T47D (cell line): ENCODE measurements at places on chromosomes 12 and 14.

DNA sequence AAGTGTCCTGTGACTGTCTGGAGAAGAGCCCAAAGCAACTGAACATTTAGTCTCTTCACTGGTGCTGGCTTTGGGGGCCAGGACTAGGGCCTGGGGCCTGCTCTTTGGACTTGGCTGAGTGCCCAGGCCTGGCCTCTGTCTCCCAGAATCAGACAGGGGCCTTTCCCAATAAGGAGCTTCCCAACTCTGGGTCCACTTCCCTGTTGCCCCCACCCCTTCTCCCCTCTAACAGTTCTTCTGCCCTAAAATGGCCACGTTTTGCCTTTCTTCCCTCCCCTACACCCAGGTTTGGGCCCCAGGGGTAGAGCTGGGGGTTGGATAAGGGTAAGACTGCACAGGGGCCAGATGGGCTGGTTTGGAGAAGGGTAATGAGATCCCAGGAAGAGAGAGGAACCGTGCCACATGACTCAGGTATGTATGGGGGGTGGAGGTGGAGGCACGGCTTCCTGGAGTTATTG lies 10.0 kb upstream of the ITGA5 start:
- no peak for DNase-seq

DNA sequence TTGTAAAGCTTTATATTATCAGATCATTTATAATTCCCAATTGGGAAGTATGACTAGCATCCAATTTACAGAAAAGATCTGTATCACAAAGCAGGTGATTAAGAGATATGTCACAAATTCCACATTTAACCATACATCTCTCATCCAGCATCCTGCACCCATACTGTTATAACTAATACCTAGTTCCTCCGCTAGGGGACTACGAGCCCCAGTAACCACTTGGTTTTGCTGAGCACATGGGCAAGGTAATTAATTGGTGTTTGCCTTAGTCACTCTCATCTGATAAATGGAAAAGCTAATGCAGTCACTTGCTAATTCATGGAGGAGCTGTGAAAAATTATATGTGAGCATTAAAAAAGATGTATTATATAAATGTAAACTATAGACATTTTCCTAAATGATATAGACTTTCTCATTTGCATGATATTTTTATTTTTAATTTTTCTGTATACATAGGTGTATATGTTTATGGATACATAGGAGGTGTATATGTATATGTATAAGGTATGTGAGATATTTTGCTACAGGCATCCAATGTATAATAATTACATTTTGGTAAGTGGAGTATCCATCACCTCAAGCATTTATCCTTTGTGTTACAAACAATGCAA lies 1031.8 kb downstream of the GALC start:
- peak; percentile 60 for DNase-seq

DNA sequence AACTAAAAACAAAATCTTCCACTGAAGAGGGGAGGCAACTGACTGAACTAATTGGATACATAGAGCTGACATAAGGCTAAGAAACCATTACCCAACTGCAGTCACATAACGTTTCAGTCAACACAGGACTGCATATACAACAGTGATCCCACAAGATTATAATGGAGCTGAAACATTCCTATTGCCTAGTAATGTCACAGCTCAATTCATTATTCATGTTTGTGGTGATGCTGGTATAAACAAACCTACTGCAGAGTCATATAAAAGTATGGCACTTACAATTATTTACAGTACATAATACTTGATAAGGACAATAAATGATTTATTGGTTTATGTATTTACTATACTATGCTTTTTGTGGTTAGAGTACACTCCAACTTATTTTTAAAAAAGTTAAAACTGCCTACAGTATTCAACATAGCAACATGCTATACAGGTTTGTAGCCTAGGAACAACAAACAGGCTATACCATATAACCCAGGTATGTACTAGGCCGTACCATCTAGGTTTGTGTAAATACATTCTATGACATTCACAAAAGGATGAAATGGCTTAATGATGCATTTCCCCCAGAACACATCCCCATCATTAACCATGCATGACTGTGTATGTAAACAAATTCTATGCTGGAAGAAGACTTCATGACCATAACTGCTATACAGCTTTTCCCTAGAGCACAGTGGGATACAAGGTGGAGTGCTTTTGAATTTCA lies 4.3 kb downstream of the NAP1L1 start:
- peak; percentile 13 for DNase-seq

- no peak for DNase-seq
Observed at GRCh38 chr14:22096514-22096895, 422.9 kb upstream of the OR4E1 start.

DNA sequence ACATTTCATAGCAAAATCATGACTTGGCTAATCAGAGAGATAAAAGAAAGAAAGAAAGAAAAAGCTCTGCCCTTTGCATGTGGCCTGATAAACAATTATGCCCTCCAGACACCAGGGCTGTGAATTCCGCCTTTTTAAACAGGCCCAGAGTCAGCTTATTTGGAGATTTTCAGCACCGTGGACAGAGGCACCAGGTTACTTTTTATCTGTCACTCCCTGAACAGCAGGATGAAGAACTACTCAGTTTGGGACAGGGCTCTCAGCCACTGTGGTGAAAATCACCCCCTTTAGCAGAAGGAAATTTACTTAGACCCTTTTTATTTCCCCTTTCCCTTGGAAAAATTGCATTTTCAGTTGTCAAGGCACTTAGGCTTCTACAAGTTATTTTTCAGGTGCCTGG lies 359.9 kb downstream of the NRXN3 start:
- DNase-seq: peak; percentile 74

DNA sequence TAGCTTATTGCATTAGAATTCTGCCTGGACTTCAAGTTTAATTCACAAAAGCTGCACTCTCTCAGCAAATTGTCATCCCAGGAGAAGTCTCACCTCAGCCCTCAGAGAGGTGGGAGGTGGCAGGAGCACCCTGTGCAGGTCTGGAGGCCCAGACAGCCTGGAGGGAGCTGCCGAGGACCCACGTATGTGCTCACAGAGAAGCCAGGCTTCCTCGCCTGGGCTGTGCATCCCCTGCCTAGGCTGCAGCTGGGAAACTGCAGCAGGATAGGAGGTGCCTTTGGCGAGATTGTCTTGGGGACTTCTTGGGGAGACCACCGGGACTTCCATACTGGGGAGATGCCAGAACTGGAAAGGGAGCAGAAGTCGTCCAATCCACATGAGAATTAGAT lies 8.8 kb downstream of the CPNE6 start:
- DNase-seq: no peak

DNA sequence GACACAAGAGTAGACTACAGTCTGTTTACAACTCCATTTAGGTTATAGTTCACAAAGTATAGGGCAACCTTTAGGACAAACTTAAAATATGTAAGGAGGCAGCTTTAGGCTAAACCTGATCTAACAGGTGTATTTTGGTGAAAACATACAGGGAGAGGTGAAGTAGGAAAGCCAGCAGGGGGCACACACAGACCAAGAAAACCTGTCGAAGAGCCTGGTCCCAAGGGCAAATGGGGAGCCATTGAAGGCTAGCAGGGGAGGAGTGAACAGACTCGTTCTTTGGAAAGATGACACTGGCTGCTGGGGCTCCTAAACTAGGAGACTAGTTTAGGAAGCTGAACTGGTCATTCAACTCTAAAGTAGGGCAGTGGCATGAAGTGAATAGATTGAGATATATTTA lies 138.8 kb upstream of the WSCD2 start:
- no peak for DNase-seq

GRCh38 chr12:112705037-112705632 lies 86.4 kb upstream of the RPH3A start:
- DNase-seq: no peak

DNA sequence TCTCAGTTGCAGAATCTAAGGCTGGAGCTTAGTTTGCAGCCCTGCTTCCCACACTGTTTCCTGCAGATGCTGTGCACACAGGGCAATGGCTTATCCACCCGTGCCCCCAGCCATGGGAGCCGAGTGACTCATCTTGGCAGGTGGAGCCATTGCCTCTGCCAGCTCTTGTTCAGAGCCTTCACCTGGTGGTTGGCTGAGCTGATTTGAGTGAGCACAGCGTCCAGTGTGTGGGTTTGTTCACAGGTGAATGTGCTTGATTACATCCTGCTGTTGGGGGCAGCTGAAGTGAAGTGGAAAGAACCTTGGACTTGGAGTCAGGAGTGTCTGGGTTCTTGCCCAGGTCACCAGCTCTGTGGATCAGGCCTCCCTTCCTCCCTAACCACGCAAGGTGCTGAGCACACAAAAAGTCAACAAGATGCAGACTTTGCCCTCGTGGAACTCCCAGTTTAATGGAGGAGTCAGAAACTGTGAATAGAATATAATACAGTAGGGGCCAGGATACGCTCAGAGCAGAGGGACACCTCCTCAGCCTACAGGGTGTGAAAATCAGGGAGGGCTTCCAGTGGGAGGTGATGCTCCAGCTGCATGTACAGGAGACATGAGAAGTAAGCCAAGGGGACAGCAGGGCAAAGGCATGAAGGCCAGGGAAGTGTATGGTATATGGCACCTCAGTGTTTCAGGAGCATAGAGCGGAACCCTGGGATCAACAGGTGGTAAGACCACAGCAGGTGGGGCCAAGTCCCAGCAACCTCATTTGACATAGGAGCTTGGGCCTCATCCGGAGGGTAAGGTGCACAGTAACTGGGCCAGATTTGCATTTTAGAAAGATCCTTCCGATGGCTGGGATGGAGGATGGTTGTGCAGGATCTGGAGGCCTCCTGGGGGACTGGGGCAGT lies 22.8 kb downstream of the JDP2 start:
- DNase-seq: peak; percentile 66

DNA sequence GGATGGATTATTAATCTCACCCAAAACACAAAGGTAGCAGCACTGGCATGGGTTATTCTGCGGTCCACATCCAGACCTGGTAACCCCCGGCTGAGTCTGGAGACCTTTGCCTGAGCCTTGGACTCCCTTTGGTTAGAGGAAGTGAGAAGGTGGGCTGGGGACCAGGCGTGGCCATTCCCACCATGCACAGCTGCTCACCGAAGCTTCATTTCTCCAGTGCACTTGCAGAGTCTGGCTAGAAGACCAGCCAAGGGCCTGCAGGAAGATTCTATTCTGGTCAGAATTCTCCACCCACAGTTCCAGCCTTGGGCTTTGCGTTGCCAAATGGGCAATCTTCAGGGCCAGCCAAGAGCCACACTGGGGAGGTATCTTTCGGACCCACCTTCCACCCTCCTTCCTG lies 73.0 kb downstream of the LGMN start:
- DNase-seq: no peak

DNA sequence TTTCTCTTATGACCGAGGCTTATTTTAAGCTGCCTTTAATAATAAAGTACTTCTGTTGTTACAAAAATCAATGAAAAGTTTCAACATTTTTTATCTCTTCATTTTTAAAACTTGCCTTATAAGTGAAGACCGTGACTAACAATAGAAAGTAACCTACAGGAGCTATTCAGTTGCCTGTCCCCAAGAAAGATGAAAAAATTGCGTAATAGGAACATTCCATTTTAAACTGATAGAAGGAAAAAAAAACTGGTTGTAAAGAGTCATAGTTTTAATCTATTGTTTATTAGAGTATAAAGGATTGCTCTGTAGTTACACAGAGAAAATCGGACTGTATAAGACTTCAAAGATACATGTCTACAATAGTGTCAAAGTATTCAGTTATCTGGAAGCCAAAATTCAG lies 83.3 kb downstream of the DAAM1 start:
- no peak for DNase-seq

- DNase-seq: no peak
Observed at GRCh38 chr12:8948701-8949341, 624 bp downstream of the M6PR start.

- DNase-seq: no peak
Observed at GRCh38 chr12:11868027-11868426, 202.7 kb upstream of the BCL2L14 start.

- no peak for DNase-seq
Observed at GRCh38 chr14:93821051-93821450, 32.8 kb upstream of the PRIMA1 start.

GRCh38 chr12:53325511-53326061 lies 4.2 kb upstream of the AAAS start:
- no peak for DNase-seq

DNA sequence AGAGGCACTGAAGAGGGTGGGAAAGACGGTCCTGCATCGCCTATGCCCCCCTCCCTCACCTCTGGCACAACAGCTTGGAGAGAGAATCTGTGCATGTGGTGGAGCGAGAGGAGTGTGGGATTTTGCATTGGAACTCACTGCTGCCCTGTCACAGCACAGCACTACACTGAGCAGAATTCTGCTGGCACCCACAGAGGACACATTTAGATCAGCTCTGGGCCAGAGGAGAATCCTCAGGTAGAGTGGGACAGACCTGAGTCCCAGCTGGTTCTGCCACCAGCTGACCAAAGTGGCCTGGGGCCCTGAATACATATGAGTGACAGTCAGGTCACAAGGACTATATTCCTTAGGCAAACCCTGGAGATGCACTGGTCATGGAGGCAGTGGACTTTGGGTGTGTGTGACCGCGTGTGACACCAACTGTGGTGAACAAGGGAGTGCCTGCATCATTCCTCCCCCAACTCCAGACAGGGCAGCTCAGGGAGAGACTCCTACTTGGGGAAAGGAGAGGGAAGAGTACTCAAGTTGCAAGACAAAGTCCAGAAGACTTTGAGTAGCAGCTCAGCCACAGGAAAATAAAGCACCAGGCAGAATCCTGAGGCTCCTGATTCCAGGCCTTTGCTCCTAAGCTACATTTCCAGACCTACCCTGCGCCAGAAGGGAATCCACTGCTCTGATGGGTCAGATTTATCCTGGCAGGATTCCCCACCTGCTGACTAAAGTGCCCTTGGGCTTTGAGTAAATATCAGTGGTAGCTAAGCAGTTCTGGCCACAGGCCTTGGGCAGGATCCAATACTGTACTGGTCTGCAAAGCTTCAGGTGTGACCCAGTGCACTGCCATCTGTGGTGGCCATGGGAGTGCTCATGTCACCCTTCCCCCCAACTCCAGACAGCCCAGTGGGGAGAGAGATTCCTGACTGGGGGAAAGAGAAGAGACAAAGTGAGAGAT lies 10.6 kb upstream of the ACOT1 start:
- peak; percentile 94 for DNase-seq

- DNase-seq: no peak
Observed at GRCh38 chr14:64730681-64731080, 26.5 kb downstream of the PLEKHG3 start.

DNA sequence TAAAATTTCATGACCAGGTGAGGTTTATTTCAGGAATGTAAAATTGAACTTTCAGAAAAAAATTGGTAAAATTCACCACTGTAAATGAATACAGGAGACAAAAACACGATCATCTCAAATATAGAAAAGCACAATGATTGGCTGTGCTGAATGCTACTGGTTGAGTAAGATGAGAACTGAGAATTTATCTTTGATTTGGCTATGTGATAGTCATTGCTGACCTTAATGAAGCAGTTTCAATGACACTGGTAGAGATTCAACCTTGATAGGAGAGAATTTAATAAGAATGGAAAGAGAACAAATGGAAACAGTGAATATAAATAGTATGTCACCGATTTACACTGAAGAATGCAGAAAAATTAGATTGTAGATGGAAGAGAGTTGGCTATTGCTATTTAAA lies 6.4 kb upstream of the PMCH start:
- DNase-seq: no peak

GRCh38 chr12:113290506-113290905 lies 44.4 kb downstream of the SLC8B1 start:
- no peak for DNase-seq

- DNase-seq: no peak
Observed at GRCh38 chr14:50762931-50763300, 68.0 kb downstream of the NIN start.
